Anterior cingulate cortex (tissue), 58 donors: ENCODE measurements at places on chromosomes 1 and 21.

DNA sequence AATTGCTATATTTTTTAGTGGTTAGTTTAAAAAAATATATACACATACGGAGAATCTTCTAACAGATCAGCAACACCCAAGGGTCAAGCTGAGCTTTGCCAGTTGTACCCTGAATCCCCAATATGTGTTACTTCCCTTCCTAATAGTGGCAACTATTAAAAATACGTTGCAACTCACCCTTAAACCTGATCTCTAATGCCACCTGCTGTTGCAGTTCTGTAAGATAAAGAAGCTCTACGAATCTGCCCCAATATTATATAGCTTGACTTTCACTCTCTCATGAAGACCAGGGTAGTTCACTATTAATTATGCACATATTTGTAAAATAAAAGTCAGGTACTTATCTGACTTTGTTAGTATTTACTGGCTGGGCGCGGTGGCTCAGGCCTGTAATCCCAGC lies 58.4 kb downstream of the ASH1L start:
- DNase-seq = no peak

GRCh38 chr1:185670187-185670627 lies 64.0 kb upstream of the HMCN1 start:
- no peak for DNase-seq

DNA sequence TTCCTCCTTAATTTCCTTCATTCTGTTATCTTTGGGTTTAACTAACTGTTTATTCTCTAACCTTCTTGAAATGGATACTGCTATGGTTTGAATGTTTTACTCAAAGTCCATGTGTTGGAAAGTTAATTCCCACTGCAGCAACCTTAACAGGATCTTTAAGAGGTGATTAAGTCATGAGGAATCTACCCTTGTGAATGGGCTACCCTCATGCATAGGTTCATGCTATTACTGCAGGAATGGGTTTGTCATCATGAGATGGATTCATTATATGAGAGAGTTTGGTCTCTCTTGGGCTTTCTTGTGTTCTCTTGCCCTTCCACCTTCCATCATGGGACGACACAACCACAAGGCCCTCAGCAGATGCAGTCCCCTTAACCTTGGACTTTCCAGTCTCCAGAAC lies 516.9 kb downstream of the ADGRL2 start:
- no peak for DNase-seq

GRCh38 chr1:238604357-238604756 lies 713.6 kb upstream of the ZP4 start:
- no peak for DNase-seq

DNA sequence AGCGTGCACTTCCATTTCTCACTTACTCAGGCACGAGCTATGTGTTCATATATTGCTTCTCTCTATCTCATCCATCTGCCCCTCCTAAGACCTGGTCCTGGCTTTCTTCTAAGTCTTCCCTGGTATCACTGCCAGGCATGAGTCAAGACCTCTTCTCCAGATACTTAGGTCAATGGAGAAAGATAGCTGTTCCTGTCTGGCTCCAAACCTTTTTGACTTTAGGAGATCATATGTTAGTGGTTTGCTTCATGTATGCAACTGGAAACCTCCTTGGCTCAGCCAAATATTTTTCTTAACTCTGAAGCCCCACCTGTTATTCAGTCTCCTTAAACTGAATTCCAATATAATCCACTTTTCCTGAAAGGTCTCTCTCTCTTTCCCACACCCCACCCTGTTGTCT lies 211.6 kb upstream of the PTBP2 start:
- no peak for DNase-seq

- DNase-seq = no peak
Observed at GRCh38 chr1:201149400-201149799, 4.9 kb downstream of the TMEM9 start.
